ENCODE measurements at places on chromosomes 7 and 10.

DNA sequence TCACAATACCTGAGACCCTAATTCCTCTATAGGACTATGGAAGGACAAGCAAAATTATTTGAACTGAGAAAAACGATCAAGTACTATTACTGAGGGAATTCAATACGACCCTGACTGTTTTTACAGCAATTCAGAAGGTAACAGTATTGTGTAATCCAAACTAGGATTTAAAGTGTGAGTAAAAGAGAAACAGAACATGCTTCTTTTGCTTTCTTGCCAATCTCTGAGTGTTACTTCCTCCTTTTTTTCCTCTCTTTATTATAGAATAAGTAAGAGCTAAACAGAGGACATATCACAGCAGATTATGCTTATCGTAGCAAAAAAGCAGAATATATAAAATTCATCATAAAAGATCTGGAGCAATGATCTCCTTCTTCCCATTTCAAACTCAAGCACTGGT is 292.1 kb downstream of the THSD7A start:
- no peak for DNase-seq

GRCh38 chr10:90148116-90148855 is 446.9 kb downstream of the KIF20B start:
- DNase-seq: no peak

GRCh38 chr7:155553871-155554270 is 7.5 kb upstream of the CNPY1 start:
- DNase-seq: no peak

- no peak for DNase-seq
These were observed 761 bp downstream of the PTF1A start for GRCh38 chr10:23192712-23193434.

DNA sequence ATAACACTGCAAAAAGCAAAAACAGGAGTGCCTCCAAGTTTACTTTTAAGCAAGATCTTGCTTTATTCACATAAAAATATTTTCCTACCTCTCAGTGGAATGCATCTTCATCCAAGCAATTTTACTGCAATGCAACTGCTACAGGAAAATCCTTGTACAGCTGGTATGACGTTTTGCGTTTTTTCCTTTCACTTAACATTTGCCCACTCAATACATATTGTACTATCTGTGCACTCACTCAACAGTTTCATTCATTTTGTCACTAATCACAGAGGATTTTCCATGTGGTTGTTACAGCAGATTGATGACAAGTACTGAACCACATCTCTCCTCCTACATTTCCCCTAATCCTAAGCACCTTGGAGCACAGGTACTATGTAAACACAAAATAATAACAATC is 222.0 kb upstream of the IMMP2L start:
- no peak for DNase-seq

DNA sequence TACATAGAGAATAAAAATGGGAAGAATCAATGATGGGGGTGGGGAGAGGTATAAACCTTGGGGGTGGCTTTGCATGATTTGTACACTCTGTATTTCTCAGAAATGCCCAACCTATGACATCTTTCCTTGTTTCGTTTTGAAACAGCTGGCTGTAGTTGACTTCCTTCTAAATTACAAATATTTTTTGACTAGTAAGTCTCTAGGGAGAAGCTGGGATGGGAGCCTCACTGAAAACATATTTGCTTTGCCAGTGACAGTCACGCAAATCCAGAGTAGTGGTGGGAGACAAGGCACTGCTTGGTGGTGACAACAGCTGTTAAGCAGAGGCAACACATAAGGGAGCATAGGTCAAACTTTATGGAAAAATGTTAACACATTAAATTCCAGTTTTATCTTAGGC is 440.5 kb downstream of the SEMA3D start:
- DNase-seq: no peak

- no peak for DNase-seq
These were observed 13.7 kb downstream of the RFC2 start for GRCh38 chr7:74240482-74240881.
